ENCODE measurements at places on chromosomes 1 and 21. TPM values are rescaled to one million over a fixed set of nuclear protein-coding genes. Genes with fewer than 3 reads are reported as not detected.

SOX13 gene
- 7.9 TPM for total RNA-seq

DNA sequence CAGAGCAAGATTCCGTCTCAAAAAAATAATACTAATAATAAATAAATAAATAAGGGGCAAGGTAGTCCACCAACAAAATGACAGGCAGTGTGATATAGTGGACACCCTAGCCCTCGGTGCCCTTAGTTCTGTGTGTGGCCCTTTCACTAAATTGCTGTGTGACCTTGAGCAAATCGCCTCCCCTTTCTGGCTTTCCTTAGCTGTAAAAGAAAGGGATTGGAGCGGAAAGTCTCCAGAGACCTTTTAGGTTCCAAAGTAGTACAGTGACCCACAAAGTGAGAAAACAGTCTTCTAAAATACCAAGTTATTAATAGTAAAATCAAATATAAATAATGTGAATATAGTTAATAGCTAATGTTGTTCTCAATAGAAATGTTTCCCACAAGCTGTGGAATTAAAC is 7.6 kb downstream of the LMNA start:
- no peaks in the 10 kb centered on the region for H3K4me1 ChIP-seq
- H3K4me3 ChIP-seq, result peak overlapping the region; percentile 41
- H3K27ac ChIP-seq, result peak overlapping the region; percentile 97

- H3K27me3 ChIP-seq, result no peaks in the 10 kb centered on the region
- no peak overlapping the region for H3K4me3 ChIP-seq
Observed at GRCh38 chr1:224809613-224810012, 119.9 kb upstream of the DNAH14 start.

- H3K27ac ChIP-seq, result no peak overlapping the region
- H3K4me1 ChIP-seq, result peaks cover 44% of the 10 kb centered on the region
- DNase-seq, result no peak
Observed at GRCh38 chr1:185961664-185962063, 227.5 kb downstream of the HMCN1 start.

FAM72D gene
- not detected for total RNA-seq

DNA sequence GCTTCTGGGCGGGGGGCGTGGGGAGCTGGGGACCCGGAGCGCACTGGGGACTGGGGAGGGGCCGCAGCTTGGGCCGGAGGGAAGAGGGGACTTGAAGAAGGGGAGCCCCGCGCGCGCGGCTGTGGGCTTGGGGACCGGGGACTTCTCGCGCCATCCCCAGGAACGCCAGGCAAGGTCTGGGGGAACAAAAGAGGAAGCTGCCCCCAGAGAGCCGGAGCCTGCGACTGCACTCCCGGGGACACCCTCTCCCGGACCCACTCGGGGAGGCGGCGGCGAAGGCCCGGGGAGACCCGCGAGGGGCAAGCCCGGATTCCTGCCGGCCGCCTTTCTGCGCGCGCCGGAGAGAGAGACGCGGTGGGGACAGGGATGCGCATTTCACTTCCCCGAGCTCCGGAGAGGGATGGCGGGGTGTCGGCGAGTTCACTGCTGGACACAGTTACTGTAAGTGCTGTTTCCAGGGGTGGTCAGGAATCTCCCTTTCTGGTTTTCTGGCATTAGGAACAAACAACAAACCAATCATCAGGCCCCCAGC is 732 bp downstream of the ABCG1 start:
- H3K4me1 ChIP-seq, result peaks cover 32% of the 10 kb centered on the region
- H3K4me3 ChIP-seq, result peak overlapping the region; percentile 61
- H3K27ac ChIP-seq, result peak overlapping the region; percentile 71
- no peak for DNase-seq
- no peaks in the 10 kb centered on the region for H3K27me3 ChIP-seq

DNA sequence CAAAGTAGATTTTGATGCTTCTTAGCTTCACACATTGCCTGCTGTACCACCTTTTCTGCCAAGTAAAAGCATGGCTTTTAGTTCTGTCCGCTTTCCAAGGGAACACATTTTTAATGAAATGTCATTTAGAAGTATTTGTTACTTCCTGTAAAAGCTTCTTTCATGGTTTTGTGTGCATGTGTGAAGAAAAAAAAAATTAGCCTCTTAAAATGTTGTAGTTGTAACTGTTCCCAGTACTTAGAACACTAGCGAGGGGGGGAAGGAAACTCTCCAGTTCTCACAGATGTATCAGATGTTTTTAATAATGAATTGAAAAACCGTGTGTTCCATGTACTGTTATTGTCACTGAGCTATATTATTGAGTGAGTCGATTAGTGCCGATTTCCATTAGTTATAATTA is 568.3 kb upstream of the ADGRL2 start:
- H3K27ac ChIP-seq, result no peak overlapping the region
- peaks cover 9% of the 10 kb centered on the region for H3K4me1 ChIP-seq
- DNase-seq, result no peak
- no peaks in the 10 kb centered on the region for H3K27me3 ChIP-seq
- no peaks in the 10 kb centered on the region for H3K36me3 ChIP-seq

- H3K4me3 ChIP-seq, result peak overlapping the region; percentile 74
- H3K27me3 ChIP-seq, result no peaks in the 10 kb centered on the region
- peak overlapping the region; percentile 99 for H3K27ac ChIP-seq
- peaks cover 84% of the 10 kb centered on the region for H3K4me1 ChIP-seq
- peak; percentile 97 for DNase-seq
Observed at GRCh38 chr1:155134880-155135414, 705 bp upstream of the SLC50A1 start.

DOCK7 gene
- total RNA-seq, result 9.8 TPM

BTG2 gene
- 254 TPM for total RNA-seq

CRYAA gene
- not detected for total RNA-seq

GRCh38 chr1:154579374-154579773 is 11.8 kb downstream of the CHRNB2 start:
- H3K4me3 ChIP-seq, result no peak overlapping the region
- no peak for DNase-seq
- H3K27me3 ChIP-seq, result no peaks in the 10 kb centered on the region
- H3K4me1 ChIP-seq, result peaks cover 30% of the 10 kb centered on the region

DNA sequence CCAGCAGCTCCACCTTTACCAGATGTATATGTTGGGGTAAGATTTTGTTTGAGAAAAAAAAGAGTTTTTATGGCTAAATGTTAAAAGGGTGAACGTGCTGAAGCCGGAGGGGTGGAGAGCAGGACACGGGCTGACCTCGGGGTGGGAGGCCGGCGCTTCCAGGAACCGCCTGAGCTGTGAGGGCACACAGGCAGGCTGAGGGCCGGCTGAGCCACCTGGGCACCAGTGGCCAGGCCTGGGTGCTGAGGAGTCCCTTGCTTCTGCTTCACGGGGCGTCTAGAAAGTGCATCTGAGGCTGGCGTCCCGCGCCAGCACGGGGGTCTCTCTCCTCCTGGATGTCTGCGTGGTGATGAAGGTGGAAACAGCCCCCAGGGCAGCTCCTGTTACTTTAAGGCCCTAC is 33.6 kb upstream of the ADARB1 start:
- H3K27ac ChIP-seq, result peak overlapping the region; percentile 41
- no peak for DNase-seq
- no peak overlapping the region for H3K4me3 ChIP-seq
- H3K27me3 ChIP-seq, result no peaks in the 10 kb centered on the region
- H3K4me1 ChIP-seq, result no peaks in the 10 kb centered on the region

DNA sequence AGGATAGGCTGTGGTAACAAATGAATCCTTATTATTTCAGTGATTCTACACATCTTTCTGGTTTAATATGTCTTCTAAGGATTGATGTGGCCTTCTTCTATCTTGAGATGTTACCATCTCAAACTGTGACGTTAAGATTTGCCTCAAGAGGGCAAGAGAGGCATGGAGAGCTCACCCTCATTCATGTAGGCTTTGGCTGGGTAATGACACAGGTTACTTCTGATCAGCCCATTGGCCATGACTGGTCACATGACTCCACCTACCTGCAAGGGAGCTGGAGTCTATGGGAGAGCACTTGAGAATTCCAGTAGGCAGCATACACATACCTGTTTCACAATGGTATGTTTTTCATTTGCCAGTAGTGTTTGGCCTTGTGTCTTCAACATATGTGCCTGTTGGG is 30.0 kb downstream of the CACHD1 start:
- no peak for DNase-seq
- H3K27ac ChIP-seq, result no peak overlapping the region
- no peak overlapping the region for H3K4me3 ChIP-seq
- no peaks in the 10 kb centered on the region for H3K36me3 ChIP-seq
- H3K4me1 ChIP-seq, result no peaks in the 10 kb centered on the region

DYRK3 gene
- 16.5 TPM for total RNA-seq

- H3K36me3 ChIP-seq, result no peaks in the 10 kb centered on the region
- DNase-seq, result no peak
Observed at GRCh38 chr1:34479731-34480130, 275.1 kb upstream of the GJB5 start.

DNA sequence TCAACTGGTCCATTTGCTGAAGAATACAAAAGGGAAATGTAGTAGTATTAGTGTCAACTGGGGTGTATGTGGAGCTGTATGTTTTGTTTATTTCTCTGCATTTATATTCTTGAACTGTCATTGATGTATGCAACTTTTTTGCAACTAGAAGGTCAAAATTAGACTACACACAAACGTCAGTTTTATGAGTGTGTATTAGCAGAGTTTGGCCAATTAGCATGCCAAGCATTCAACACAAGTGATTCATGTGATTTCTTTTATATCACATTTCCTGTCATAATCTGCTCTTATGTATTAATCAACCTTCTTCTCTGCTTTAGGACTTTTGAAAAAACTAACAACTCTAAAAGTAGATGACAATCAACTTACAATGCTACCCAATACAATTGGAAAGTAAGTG is 211.1 kb downstream of the LRRC40 start:
- no peak overlapping the region for H3K4me3 ChIP-seq
- H3K4me1 ChIP-seq, result no peaks in the 10 kb centered on the region
- no peak overlapping the region for H3K27ac ChIP-seq
- H3K36me3 ChIP-seq, result no peaks in the 10 kb centered on the region
- DNase-seq, result no peak
- H3K27me3 ChIP-seq, result no peaks in the 10 kb centered on the region

- no peaks in the 10 kb centered on the region for H3K36me3 ChIP-seq
- H3K4me1 ChIP-seq, result no peaks in the 10 kb centered on the region
- DNase-seq, result no peak
- no peak overlapping the region for H3K4me3 ChIP-seq
- H3K27ac ChIP-seq, result no peak overlapping the region
Observed at GRCh38 chr21:36446301-36446700, 33.6 kb downstream of the CLDN14 start.

DNA sequence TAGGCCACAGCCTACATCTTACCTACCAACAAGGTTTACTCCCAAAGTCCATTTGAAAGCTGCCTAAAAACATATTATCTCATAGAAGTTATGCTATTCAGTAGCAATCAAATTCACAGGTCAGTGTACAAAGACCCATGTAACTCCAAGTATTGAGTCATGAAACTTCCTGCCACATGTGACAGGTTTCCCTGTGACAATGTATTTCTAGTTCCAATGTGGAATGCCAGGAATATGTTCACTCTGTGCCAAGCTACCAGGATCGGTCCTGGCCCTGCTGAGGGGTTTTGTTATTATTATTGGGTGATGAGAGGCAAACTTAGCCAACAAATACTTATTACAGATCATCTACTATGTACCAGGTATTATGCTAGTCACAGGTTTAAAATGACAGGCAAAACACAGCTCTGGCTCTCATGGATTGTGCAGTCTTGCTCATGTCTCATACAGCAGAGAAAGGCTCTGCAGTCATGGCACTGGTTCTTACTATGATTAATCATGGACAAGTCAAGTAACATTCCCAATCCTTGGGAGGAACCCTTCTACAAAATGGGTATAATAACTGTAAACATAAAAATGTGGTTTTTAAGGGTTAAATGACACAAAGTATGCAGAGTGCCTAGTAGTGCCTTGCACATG is 22.5 kb downstream of the DPH5 start:
- H3K27me3 ChIP-seq, result no peaks in the 10 kb centered on the region
- no peaks in the 10 kb centered on the region for H3K4me1 ChIP-seq
- H3K27ac ChIP-seq, result peak overlapping the region; percentile 37

CELA2B gene
- total RNA-seq, result not detected

GRCh38 chr21:40636026-40636425 is 210.9 kb downstream of the DSCAM start:
- no peak overlapping the region for H3K4me3 ChIP-seq
- no peaks in the 10 kb centered on the region for H3K4me1 ChIP-seq
- no peaks in the 10 kb centered on the region for H3K27me3 ChIP-seq
- no peak for DNase-seq
- H3K27ac ChIP-seq, result no peak overlapping the region

GRCh38 chr1:187264995-187265602 is 436.4 kb downstream of the PLA2G4A start:
- no peaks in the 10 kb centered on the region for H3K4me1 ChIP-seq
- no peak overlapping the region for H3K4me3 ChIP-seq
- no peak for DNase-seq
- no peak overlapping the region for H3K27ac ChIP-seq

ZBTB40 gene
- total RNA-seq, result 12.5 TPM

- H3K27ac ChIP-seq, result no peak overlapping the region
- H3K36me3 ChIP-seq, result no peaks in the 10 kb centered on the region
- no peak overlapping the region for H3K4me3 ChIP-seq
Observed at GRCh38 chr1:168767894-168768584, 39.0 kb upstream of the DPT start.

KCNA3 gene
- 1.9 TPM for total RNA-seq

- H3K27me3 ChIP-seq, result no peaks in the 10 kb centered on the region
- no peaks in the 10 kb centered on the region for H3K36me3 ChIP-seq
- peak overlapping the region; percentile 57 for H3K27ac ChIP-seq
- no peak for DNase-seq
Observed at GRCh38 chr1:35539073-35539823, 18.0 kb downstream of the KIAA0319L start.

DNA sequence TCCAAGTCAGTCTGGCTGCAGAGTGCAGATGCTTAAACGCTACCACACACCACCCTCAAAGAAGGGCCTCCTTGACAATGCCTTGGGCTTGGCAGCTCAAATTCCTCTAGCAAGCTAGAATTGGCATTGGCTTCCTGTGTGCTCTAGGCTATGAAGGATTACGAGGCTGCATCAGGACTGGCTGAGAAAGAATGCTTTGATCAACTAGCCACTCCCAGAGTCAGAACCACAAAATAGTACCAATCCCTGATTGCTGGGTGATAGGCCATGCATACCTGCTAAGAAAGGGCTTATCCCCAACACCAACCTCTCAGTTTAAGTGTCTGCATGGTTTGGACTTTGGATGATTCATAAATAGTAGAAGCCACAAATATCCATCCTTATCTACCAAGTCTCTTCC is 504.9 kb downstream of the OMA1 start:
- H3K27ac ChIP-seq, result no peak overlapping the region
- no peaks in the 10 kb centered on the region for H3K4me1 ChIP-seq
- no peak overlapping the region for H3K4me3 ChIP-seq
- H3K27me3 ChIP-seq, result no peaks in the 10 kb centered on the region
- no peak for DNase-seq

DNA sequence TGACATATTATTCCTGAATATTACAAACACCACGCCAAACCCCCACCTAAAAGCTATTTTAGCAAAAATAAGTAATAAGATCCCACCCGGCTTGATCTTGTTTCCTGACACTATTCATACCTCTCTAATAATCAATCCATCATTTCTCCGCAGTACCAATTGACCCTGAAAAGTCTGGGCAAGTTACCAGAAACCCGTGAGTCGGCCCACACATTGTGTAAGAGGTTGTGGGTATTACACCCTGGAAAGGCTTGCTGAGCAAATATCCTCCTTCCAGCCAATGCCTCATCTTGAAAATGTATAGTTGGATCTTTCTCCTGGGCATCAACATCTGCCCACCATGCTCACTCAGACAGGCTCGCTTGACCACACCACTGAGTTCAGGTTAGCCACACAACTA is 451.0 kb downstream of the TTLL7 start:
- no peak overlapping the region for H3K4me3 ChIP-seq
- H3K36me3 ChIP-seq, result no peaks in the 10 kb centered on the region
- no peaks in the 10 kb centered on the region for H3K4me1 ChIP-seq
- H3K27me3 ChIP-seq, result no peaks in the 10 kb centered on the region
- no peak for DNase-seq

LAX1 gene
- not detected for total RNA-seq

CBR3 gene
- 1.8 TPM for total RNA-seq

CADM3 gene
- 12.5 TPM for total RNA-seq

Measured in right atrium auricular region (tissue), 2 donors.